ENCODE measurements at places on chromosomes 11 and 22.

DNA sequence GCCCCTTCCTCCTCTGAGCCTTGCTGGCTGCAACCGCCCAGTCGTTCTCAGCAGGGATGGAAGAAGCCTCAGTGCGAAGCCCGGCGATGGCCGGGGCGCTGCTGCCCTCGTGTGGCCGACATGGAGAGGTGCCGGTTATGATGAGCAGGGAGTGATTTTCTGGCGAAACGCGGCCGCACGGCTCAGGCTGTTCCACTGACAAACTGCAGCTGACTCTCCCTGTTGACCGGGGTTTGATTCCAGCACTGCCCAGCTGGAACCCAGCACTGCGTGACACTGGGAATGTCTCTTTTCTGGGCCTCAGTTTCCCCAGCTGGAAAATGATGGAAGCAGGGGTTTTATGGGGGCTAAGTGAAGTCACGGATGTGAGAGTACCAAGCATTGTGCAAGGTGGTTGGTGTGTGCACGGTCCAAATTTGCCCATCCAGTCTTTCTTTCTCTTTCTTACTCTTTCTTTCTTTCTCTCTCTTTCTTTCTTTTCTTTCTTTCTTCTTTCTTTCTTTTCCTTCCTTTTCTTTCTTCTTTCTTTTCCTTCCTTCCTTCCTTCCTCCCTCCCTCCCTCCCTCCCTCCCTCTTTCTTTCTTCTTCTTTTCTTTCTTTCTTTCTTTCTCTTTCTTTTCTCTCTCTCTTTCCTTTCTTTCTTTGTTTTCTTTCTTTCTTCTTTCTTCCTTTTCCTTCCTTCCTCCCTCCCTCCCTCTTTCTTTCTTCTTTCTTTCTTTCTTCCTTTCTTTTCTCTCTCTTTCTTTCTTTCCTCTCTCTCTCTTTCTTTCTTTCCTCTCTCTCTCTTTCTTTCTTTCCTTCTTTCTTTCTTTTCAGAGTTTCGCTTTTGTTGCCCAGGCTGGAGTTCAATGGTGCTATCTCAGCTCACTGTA lies 25.8 kb upstream of the MPPED1 start:
- DNase-seq = peak; percentile 68

GRCh38 chr11:86632499-86633269 lies 39.7 kb downstream of the ME3 start:
- peak; percentile 96 for DNase-seq

- DNase-seq = no peak
Measured at GRCh38 chr11:117435326-117435725, 107.7 kb downstream of the CEP164 start.

- no peak for DNase-seq
Measured at GRCh38 chr22:27808451-27809225, 7.1 kb upstream of the MN1 start.

DNA sequence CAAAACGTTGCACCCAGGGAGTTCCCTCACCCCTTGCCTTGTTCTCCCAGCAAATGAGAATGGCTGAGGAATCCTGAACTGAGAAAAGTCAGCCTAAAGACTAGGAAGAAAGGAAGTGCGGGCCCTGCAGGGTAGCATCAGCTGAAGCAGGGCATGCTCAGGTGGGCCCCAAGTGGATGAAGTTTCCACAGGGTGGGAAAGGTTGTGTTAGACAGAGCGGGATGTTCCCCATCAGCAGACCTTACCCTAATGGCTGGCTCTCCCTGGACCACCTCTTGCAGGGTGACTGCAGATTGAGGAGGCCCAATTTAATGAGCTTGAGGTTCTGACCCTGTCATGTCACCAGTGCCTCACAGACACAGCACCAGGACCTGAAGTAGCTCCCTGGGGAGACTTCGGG lies 81.5 kb upstream of the MYOD1 start:
- no peak for DNase-seq

DNA sequence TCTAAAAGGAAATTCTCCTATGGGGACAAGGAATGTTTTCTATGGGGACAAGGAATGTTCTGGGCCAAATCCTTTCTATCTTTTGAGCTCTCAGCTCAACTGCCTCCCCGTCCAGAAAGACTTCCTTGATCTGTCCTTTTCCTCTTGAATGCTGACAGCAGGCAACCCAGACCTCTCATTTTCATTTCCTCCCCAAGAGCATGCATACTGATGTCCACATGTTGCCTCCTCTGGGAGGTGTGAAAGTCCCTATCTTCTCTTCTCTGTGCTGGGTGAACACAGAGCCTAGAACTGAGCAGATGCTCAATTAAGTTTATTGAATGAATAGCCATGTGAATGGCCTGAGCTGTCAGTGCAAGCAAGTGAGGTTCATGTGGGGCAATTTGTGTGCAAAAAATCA lies 331.9 kb upstream of the NARS2 start:
- no peak for DNase-seq

- DNase-seq = no peak
Measured at GRCh38 chr11:12815931-12816494, 141.8 kb downstream of the TEAD1 start.

- DNase-seq = no peak
Measured at GRCh38 chr22:37631448-37632173, 7.9 kb upstream of the SH3BP1 start.
